AG20443 (cell line): ENCODE measurements at places on chromosomes 3 and 15.
A peak's percentile ranks its signal among the peaks of the same experiment; 100 is the strongest.

DNA sequence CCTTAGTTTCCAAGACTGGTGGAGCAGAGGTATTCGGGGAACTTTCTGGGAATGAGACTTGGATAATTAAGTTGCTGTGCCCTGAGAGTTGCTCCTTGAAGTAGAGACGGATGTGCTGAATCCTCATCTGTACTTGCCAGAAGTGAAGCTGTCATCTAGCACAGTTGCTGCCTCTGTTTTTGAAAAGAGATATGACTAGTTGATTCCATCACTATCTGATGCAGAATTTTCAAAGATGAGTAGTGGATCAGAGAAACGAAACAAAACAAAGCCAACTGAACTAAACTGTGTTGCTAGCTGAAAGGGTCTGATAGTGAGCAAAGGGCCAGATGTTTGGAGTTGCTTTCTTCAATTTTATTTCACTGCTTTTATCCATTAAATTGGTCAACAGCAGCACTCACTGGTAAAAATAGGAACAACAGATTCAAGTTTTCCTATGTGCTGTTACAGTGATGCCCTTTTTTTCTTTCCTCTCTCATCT is 52.7 kb downstream of the MITF start:
- DNase-seq, result peak; percentile 16

DNA sequence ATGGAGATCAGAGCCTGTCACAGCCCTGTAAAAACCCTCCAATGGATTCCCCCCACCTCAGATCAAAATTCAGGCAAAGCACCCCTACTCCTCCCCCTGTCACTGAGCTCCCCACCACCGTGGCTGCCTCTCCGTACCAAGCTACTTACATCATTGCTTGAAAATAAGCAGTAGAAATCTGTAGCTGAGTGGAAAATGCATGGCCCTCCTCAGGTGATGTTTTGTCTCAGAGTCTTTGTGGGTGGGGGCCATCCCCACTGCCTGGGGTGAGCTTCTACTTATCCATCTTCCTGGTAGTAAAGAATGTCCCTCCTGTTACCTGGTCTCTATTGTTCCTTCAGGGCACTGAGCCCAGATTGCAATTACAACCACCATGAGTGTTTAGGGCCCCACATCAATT is 34.5 kb downstream of the SLCO2A1 start:
- DNase-seq, result no peak

DNA sequence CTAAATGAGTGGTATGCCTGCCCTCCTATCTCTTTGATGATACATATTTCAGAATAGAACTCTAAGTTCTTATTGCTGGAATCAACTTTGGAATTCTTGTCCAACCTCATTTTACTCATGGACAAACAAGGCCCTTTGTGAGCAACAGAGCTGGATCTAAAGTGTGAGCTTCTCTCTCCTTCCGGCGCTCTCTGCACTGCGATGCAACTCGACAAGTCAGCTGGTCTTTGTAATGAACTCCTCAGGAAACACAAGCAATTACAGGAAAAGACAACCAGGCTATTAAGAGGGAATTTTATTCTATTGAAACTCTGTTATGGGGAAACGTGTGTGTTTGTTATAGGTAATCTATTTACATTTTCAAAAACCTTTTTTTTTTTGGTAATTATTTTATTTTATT is 20.3 kb upstream of the NRROS start:
- DNase-seq, result no peak

DNA sequence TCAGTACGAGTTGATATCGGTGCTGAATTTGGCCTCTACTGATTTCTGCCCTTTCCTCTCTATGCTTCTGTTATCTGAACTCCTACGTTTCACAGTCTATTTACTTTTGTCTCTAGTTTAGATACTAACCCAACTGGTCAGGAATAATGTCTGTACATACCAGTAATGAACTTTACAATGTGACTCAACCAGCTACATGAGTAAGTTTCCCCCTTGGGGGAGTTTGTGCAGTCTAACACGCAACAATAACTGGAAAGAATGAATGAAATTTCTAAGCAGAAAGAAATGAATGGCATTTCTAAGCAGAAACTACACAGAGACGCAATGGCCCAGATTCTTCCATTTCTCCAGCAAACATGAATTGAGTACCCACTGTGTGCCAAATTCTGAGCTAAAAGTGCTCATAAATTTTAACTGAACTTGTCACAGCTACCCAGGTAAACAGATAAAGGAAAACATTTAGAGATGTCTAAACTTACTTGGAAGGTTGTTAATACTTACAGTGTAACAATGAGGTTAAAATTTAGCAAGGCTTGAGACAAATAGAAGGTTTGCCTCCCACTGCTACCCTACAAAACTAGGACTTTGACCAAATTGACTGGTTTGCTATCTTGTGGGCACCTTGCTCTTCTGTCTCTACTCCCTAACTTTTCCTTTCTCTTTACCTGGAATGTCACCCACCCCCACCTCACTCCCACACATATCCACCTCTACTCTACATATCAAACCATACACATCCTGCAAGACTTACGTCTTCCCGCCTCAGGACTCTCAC is 11.6 kb downstream of the UPK1B start:
- peak; percentile 71 for DNase-seq

DNA sequence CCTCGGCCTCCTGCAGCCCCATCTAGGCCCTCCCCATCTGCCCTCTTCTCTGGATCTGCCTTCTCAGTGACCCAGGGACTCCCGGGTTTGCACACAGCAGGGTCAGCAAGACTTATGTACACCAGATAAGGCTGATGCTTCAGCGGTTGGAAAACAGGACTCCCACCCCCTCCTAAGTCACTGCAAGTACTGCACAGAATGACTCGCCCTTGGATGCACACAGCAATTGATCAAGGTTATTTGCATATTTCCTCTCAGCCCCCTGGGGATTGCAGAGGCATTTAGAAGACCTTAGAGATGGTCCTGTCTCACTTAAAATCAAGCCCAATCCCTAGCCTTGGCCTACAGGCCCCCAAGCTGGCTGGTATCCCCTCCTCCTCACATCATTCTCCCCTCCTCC is 8.9 kb downstream of the ACAN start:
- DNase-seq, result no peak

GRCh38 chr15:66654739-66655375 is 47.2 kb upstream of the SMAD6 start:
- peak; percentile 80 for DNase-seq

- DNase-seq, result peak; percentile 4
Measured at GRCh38 chr3:126154391-126155279, 25.8 kb downstream of the ALDH1L1 start.

- no peak for DNase-seq
Measured at GRCh38 chr15:51731549-51732267, 5.7 kb downstream of the LYSMD2 start.

- DNase-seq, result peak; percentile 74
Measured at GRCh38 chr3:79297245-79297960, 470.4 kb downstream of the ROBO1 start.

GRCh38 chr15:77144492-77145070 is 73.7 kb upstream of the TSPAN3 start:
- peak; percentile 78 for DNase-seq

DNA sequence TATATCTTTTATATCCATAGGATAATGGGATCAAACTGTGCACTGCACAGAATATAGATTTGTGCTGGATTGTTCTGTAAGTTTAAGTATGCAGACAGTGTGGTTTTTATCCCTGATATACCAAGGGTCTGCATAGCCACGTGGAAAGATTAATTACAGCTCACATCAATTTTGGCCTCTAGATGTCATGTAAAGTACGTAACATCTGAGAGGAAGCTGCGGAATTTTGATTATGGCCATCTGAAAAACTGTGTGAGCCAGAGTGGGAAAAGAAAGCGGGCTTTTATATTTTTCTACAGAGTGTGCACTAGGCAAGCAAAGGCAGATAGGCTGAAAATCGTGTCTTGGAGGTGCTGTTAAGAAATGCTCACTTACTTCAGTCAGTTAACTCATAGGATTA is 562.7 kb downstream of the GBE1 start:
- DNase-seq, result peak; percentile 10

DNA sequence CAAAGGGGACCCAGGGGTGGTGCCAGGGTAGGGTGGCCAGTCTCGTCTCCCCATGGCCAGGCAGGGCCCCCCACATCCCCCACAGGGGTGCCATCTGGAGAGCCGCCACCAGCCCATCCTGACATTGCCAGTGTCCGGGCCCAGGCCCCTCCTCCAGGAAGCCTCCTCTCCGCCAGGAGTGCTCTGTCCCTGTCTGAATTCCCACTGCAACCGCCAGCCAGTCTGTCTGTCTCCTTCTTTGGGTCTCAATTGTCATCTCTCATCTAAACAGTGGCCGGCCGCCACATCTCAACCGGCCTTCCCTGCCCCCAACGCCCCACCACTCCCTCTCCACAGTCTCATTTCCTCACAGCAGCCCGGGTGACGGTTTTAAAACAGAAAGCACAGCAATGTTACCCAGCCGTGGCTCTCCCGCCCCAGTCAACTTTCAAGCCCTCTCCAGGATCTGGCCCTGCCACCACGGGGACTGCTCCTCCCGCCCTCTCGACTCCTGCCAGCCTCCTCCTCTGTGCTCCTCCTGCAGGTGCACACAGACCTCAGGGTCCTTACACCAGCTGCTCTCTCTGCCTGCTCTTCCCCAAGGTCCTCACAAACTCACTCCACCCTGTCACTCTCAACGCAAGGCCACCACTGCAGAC is 57.0 kb downstream of the IQSEC1 start:
- peak; percentile 28 for DNase-seq

- peak; percentile 27 for DNase-seq
Measured at GRCh38 chr15:36936613-36937012, 163.7 kb downstream of the MEIS2 start.

GRCh38 chr15:57340682-57341259 is 35.5 kb upstream of the CGNL1 start:
- peak; percentile 68 for DNase-seq

DNA sequence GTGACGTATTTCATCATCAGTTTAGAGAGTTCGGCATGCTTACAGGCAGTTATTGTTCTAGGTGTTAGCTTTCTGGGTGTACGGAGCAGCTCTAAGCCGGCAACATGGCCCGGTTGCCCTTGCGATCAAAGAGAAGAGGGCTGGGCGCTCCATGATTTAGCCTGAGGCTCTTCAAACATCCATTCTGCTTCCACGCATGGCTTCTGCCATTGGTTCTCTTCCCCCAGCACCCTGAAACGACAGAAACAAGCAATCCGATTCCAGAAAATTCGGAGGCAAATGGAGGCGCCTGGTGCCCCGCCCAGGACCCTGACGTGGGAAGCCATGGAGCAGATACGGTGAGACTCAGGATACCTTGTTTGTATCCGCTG is 574 bp downstream of the NGRN start:
- DNase-seq, result peak; percentile 47

DNA sequence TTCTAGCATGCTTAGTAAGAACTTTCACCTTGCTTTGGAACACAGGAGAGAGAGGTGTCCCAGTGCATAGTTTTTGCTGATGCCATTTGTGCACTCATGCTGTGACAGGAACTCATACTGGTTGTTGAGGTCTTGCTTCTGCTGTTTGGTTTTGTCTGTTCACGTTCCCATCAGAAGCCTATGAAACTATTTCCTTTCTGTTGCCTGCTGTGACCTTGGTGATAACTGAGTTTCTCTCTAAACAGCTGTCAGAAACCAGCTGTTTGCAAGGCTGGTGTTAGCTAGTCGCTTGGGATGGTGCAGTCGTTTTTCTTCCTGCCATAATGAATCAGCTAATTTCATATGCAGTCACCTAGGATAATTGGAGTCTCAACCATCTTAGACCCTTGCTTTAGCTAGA is 724.1 kb downstream of the GRM7 start:
- DNase-seq, result no peak

DNA sequence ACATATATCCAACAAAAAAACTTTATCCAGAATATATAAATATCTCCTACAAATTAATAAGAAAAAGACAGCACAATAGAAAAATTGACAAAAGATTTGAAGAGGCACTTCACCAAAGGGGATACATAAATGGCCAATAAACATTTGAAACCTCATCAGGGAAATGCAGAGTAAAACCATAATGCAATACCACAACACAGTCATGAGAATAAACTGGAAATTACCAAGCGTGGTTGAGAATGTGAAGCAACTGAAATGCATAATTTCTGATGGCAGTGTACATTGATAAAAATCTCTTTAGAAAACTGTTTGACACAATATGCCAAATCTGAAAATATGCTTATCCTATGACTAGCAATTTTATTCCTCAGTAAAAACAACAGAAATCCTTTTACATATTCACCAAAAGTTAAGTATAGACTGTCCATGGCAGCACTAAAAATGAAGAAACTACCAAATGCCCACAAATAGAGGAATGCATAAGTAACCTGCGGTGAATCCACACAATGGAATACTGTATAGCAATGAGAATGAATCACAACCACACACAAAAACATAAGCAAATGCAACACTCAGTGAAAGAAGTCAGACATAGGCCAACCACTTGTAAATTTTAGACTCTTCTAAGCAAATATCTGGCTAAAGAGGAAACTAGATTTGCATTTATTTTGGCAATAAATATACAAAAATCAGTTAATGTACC is 7.9 kb downstream of the LYZL4 start:
- DNase-seq, result no peak

GRCh38 chr15:38378161-38378560 is 75.8 kb upstream of the FAM98B start:
- DNase-seq, result peak; percentile 14

DNA sequence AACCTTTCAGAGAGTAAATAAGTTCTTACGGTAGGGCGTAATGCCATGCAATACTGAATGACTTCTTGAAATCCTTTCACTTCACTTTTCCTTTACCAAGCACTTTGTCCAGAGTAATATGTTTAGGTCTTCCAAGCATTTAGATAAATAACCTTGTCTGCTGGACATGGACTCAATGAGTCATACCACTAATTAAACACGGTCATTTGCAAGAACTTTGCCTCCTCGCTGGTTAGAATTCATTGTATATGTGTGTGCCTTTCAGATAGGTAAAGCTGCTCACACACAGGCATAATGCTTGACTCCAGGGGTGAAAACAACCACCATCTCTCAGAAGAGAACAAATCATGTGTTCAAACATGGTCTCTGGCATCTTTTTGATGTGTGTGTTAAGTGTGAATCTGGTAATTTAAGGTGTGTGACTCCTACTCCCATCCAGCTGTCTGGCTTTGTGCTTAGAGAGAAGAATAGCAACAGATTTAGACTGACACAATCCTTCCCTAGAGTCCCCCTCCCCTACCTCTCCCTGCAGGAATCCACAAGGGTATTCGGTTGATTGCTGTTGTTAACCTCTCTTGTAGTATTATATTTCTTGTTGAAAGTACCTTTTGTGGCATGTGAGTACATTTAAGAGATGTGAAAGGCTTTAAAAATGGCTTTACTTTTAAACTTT is 419.0 kb downstream of the CNTN4 start:
- no peak for DNase-seq

- DNase-seq, result no peak
Measured at GRCh38 chr3:161139686-161140085, 34.5 kb upstream of the B3GALNT1 start.
